Right forelimb (tissue), 1 donor: ENCODE measurements at places on chromosomes 2 and 18.

DNA sequence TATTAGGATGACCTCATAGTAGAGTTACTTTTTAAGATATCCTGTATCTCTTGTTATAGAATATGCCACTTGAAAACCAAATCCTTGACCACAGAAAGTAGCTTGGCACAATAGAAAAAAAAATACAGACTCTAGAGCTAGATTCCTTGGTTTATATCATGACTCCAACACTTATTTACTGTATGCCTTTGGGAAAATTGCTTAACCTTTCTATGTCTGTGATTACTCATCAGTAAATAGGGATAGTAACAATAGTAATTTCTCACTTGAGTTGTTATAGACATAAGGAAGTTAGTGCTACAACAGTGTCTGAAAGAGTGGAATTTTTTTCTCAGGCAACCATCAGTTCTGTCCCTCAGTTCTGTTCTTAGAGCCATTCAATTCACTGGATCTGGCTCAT is 193.8 kb downstream of the GULP1 start:
- no peak for DNase-seq

GRCh38 chr2:181741756-181742155 is 61.4 kb upstream of the NEUROD1 start:
- DNase-seq = no peak

DNA sequence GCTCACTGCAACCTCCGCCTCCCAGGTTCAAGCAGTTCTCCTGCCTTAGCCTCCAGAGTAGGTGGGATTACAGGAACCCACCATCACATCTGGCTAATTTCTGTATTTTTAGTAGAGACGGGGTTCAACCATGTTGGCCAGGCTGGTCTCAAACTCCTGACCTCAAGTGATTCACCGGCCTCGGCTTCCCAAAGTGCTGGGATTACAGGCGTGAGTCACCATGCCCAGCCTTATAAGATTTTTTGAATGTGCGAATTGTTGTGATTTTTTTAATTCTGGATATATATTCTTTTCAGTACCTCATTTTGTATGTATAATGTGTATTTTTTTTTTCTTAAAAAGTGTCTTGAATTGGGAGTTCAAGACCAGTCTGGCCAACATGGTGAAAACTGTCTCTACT is 42.0 kb upstream of the CCDC150 start:
- no peak for DNase-seq

GRCh38 chr2:222042666-222043065 is 256.1 kb downstream of the PAX3 start:
- no peak for DNase-seq

- DNase-seq = no peak
Measured at GRCh38 chr2:58122540-58122939, 75.9 kb downstream of the VRK2 start.

- no peak for DNase-seq
Measured at GRCh38 chr2:50484371-50484770, 547.6 kb downstream of the NRXN1 start.

GRCh38 chr2:239990966-239991365 is 34.2 kb downstream of the NDUFA10 start:
- DNase-seq = no peak

DNA sequence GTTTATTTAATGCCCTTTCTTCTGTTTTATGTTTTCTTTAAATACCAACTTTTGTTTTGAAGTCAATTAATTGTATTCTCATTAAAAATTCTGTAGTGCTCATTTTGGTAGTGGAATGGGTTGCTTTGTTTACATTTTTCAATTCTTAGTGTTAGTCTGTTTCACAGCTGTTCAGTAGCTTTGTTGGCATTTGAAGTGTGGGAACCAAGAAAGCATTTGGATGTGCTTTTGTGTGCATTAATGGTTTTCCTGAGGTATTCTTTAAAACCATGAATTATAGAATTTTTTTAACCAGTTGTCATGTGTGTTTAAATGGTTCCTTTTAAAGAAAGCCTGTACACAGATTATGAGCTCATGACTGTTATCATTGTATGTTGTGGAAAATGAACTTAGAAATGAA is 19.7 kb downstream of the MIB1 start:
- no peak for DNase-seq

- DNase-seq = peak; percentile 39
Measured at GRCh38 chr2:20985062-20985461, 58.8 kb downstream of the APOB start.

DNA sequence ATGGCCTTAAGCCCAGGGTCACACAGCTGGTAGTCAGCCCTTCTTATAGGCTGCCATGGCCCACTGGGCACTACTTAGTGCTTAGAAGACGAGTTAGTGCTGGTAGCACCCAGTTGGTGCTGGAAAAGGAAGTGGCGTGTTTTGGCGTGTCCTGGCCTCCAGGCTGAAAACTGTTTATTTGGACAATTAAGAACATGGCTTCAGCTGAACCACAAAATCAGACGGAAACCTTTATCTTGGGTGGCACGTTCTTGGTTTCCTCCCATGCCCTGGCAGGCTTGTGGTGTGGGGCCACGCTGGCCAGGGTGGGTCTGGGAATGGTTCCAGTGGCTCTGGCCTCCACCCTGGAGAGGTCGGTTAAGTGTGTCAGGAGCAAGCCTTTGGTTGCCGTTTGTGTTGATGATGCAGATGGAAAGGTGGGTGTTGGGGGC is 141.5 kb upstream of the HAAO start:
- DNase-seq = no peak

DNA sequence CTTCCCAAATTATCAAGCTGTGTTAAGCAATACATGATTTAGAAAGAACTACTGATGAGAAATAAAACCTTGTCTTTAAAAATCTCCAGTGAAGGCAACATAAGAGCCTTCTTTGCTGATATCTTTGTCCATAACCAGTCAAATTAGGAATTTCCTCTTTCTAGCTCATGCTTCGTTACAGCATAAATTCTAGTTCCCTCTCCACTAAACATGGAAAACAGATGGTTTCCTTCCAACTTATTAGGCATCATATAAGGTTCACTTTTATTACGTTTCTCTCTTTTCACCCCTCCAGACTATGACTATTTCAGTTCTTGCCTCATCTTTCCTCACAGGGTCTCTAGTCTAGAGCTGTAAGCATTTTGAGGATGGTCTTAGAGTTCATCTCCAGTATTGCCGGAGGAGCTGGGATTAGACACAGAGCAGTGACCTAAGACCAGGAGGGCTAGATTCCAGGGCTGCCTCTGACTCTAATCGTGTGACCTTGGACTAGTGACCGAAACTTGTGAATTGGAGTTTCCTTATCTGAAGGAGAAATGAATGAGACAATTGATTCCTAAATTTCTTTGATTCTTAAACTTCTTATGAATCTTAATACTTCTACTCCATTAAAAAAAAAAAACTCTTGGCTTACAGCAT is 195.5 kb upstream of the APCDD1 start:
- DNase-seq = peak; percentile 2

GRCh38 chr2:235618039-235618438 is 124.2 kb downstream of the AGAP1 start:
- no peak for DNase-seq

GRCh38 chr2:218878926-218879761 is 1.5 kb upstream of the WNT10A start:
- DNase-seq = no peak

- no peak for DNase-seq
Measured at GRCh38 chr2:180644709-180645108, 335.7 kb upstream of the UBE2E3 start.

DNA sequence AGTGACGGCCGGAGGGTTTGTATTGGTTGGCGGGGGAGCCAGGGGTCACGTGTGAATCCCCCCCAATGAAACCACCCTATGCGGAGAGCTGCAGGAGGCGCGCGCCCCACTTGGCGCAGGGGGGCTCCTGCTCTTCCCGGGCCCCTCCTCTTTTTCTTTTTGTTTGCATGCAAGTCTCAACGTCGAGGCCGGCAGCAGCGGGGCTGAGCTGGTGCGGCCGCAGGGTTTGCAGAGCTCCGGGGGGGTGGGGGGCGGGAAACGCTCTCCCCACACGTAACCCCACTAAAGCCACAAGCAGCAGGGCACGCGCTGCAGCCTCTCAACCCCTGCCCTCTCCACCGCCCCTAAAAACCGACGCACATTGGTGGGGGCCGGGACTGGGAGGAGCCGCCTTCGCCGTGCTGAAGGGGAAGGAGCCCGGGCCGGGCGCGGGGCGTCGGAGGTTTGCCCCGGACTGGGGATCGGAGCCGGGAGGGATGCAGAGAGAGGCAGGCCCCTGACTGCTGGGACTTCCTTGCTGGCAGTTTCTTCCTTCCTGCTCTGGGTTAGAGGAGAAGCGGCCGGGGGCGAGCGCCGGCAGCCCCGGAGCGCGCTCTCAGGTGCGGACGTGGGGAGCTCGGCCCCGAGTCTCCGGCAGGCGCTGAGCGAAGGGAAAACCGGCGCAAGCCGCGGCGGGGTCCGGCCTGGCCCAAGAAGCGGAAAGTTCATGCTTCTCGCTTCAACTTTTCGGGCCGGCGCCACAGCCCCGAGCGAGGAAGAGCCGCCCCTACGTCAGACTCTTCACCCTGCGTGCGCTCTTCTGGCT is 864 bp downstream of the LBH start:
- DNase-seq = peak; percentile 80

GRCh38 chr2:42132966-42133641 is 36.0 kb upstream of the EML4 start:
- peak; percentile 77 for DNase-seq

DNA sequence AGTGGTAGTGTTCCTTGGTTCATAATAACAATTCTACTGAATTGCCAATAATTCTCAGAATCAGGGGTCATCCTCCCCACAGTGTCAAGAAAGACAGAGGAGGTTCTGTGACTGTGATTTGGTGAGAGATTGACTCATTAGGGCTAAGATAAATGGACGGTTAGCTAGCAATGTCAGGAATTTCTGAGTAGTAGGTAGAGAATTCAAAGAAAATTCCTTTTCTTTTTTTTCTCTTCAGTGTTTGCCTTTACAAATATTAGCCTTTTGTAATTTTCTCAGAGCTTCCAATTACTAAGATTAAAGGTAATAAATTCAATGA is 16.8 kb upstream of the CRIM1 start:
- no peak for DNase-seq

- no peak for DNase-seq
Measured at GRCh38 chr2:20796374-20796791, 26.5 kb downstream of the LDAH start.

GRCh38 chr18:48996901-48997463 is 46.2 kb upstream of the SMAD7 start:
- no peak for DNase-seq

- no peak for DNase-seq
Measured at GRCh38 chr2:130823171-130823885, 13.4 kb upstream of the ARHGEF4 start.
